ENCODE measurements at places on chromosomes 12 and 14.

DNA sequence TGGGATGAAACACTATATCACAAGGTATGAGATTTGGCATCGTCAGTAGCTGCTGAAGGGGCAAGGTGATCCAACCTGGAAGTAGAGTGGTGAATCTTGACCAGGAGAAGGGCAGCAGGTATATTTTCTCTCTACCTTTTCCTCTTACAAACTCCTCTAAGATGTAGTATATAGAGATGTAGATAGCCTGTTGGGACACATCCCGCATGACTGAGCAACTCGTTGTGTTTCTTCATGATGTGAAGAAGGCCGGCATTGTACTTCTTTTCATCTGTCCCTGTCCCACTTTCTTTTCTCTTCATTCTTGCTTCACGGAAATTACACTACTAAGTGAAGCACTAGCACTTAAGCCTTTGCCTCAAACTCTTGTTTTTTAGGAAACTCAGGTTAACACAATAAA is 7.3 kb upstream of the CFAP54 start:
- no peak for DNase-seq

- no peak for DNase-seq
These were observed 71.5 kb downstream of the EP400 start for GRCh38 chr12:132021031-132021871.

DNA sequence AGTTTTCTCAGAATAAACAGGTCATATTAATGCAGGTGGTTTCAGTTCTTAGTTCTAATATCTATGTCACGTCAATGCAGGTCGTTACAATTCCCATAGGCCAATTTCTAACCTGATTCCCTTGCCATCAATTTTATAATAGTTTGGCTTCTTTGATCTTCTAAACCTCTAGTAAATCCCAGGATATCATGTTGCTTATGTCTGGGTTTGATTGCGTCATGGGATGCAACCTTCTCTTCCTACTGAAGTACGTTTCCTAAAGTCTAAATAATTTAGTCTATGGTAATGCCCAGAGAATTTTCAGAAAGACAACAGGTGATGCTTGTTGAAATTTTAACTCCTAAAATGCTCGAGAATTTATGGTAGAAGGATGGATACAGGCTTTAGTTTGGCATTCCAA is 19.2 kb downstream of the TAS2R7 start:
- no peak for DNase-seq

GRCh38 chr12:60501124-60501729 is 905.4 kb downstream of the SLC16A7 start:
- DNase-seq: no peak

GRCh38 chr12:125201090-125201489 is 135.9 kb downstream of the AACS start:
- no peak for DNase-seq

DNA sequence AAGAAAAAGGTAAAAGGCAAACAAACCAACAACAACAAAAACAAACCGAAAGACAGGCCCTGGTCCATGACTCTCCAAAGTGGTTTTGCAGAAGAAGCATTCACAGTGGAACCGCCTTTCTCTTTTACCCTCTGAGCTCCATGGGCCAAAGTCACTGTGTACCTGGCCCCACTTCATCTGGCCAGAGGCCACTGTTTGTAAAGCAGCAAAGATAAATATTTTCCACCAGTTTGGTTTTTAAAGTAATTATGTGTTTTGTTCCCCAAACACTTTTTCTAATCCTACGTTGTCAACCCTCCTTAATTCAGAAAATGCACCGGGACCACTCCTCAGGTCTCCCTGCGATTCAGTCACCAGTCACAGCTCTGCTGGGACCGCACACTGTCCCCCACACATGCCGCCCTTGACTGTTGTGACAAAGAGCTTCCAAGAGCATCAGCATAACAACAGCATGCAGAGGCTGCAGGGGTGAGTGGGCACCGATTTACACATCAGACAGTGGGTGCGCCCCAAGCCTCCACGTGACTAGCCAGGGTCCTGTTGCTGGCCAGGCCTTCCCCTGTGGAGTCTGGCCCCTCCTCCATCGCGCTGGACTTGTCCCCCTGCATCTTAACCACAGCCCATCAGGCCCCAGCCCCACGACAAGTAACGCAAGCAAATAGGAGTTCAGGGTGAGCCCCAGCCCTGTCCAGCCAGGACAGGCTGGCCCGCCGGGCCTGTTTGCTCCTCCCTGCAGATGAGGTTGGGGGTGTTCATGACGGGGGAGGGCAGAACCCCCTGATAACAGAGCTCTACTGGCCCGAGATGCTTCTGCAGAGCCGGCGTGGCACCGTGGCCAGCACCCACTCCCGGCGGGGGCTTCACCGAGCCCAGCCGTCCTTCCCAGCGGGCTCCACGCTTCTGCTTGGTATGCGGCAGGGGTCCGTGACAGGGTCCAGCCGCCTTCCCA is 65.2 kb upstream of the DIO3 start:
- no peak for DNase-seq

DNA sequence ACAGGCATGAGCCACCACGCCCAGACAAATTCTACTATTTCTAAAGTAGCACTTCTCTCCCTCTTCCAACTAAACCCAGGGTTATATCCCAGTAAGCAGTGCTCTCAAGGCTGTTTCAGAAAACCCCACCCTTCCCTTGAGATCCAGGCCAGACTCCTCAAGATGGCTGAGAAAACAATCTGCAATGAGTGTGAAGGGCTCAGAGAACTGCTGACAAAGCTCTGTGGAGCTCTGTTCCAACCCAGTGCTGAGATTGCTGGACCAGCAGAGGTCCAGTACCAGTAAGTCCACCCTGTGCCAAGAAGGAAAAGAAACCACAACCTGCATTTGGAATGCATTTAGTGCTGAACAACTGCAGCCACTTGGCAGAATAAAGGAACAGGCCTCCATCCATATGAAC is 3.7 kb upstream of the IFFO1 start:
- no peak for DNase-seq

DNA sequence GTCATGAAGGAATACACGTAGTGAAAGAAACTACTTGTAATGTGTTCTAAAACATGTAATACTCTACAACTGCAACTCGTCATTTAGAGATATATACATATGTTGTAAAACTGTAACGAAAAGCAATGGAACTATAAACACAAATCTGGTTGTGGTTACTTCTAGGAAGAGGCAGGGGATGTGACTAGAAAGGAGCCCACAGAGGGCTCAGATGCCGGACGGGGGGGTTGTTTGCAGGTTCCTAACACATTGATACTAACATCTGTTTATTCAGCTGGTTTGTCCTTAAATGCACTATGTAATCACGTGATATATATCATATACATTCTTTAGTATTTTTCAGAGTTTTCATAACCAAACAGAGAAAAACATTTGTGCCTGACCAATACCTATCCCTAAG is 16.1 kb upstream of the ANHX start:
- DNase-seq: no peak

GRCh38 chr12:85725991-85726390 is 110.2 kb downstream of the RASSF9 start:
- DNase-seq: no peak

- DNase-seq: no peak
These were observed 122.1 kb upstream of the ARHGAP5 start for GRCh38 chr14:31954991-31955390.

DNA sequence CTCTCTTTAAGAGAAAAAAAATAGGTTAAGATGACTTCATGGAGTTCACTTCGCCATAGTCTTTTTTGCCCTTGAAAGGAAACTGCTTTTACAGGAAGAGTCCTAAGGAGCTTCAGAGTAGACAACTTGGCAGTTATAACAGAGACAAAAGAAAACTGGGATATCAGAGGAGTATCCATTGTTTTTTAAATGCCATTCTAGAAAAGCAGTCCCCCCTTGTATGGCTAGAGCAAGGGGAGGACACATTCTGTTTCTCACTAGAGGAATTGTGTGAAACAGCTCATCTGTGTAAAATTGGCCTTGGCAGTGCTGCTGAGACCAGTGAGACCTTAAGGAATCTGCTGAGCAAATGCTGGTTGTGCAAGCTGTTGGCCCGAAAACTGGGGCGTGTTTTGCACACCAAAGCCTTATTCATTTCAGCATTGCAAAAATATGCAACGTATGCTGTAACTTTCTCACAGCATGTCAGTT is 128.0 kb downstream of the GPR135 start:
- no peak for DNase-seq

DNA sequence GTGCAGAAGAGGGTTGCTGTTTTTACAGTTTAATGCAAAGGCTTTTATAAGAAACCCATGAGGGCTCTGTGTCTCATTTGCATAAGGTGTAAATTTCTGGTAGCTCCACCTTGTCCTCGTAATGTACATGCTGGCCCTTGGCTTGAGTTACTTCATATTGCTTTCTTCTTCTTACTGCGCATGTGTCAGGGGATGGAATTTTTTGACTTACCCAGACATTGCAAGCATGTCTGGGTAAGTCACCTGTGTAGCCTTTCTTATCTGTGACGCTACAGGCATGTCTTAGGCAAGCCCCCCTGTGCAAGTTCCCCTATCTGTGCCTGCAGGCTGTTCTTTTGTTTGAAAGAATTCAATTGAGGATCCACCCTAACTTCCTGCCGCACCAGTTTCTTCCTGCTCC is 274.2 kb downstream of the ETNK1 start:
- no peak for DNase-seq

- peak; percentile 47 for DNase-seq
These were observed 1.4 kb downstream of the IFFO1 start for GRCh38 chr12:6554168-6555017.

DNA sequence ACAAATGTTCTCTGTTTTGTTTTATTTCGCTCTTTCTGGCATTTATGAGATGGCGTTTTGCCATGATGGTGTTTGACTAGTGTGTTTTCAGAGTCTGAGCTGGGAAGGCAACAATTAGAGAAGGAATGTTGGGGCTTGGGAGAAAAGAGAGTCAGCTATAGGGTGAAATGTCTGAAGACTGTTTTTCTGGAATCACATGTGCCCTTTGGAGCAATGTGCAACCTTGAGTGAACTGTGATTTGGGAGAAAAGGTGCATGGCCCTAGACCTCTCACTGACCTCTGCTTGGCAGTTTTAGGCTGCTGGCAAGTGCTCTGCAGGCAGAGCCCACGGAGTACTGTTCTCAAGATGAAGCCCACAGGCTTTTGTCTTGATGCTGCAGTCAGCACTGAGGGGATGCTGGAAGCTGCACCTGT is 379.9 kb upstream of the PDE3A start:
- no peak for DNase-seq

DNA sequence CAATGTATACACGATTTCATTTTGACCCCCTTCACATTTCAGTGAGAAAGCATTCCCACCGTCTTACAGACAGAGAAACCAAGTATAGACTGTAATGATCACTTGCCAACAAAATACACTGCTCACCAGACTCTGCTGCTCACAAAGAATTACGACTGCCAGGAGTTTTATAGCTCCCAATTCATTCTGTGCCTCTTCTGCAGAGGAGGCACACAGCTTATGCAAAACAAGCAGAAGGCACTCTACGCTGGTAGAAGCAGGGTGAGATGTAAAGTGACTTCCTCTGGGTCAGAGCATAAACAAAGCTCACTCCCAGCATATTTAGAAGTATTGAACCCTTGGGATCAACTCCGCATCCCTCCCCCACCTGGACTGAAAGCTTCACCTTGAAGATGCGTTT is 14.6 kb downstream of the SPTB start:
- no peak for DNase-seq

GRCh38 chr14:38065106-38065762 is 142.5 kb upstream of the SSTR1 start:
- DNase-seq: peak; percentile 51

GRCh38 chr12:52087961-52088820 is 8.7 kb downstream of the SMIM41 start:
- no peak for DNase-seq

DNA sequence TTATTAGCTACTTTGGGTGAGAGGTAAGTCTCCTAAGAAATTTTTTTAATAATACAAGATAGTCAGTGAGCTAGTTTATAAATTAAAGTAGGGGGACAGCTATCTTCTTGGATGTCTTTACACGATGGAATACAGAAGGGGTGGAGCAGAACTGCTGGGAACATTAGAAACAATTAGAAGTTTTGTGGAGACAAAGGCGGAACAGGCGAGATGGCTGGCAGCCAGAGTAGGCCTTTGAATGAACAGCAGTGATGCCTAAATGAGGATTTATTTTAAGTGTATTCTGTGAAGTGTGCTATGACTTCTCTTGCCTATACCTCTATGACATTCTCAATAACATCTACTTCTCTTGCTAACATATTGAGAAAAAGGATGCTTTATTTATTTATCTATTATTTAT is 1345.3 kb upstream of the SEL1L start:
- no peak for DNase-seq

DNA sequence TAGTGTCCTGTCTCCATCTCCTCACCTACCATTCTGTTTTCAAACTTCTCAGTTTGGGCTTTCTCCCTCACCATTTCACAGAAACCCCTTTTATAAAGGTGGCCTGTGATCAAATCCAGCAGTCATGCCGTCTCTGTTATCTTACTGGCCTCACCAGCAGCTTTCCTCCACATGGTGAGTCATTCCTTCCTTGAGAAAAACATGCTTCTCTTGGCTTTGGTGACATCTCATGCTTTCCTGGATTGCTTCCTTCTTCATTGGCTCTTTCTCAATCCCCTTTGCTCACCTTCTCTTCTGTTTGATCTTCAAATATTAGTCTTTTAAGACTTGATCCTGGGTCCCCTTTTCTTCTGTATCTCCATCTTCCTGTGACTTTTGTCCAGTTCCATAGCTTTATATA is 164.9 kb downstream of the ANO4 start:
- no peak for DNase-seq

DNA sequence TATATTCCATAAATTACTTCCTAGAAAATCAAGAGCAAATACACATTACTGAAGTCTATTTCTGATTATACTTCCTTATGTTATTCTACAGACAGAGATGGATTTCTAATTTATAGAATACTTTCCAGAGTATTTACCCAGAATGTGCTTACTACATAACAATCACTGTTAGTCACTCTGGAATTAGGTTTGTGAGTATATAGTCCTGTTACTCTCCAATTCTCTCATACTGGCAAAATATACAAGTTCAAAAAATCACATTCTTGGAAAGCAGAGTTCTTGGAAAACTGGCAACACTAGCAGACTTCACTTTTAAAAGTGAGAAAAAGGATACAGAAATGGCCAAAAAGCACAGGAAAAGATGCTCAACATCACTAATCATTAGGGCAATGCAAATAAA is 7.3 kb downstream of the PPP2R5E start:
- no peak for DNase-seq

GRCh38 chr12:8904665-8905064 is 9.6 kb upstream of the PHC1 start:
- DNase-seq: no peak

- no peak for DNase-seq
These were observed 2.0 kb downstream of the RAN start for GRCh38 chr12:130873825-130874224.

All from effector CD8-positive, alpha-beta T cell (primary cell).